ENCODE measurements at places on chromosomes 16 and 17.

DNA sequence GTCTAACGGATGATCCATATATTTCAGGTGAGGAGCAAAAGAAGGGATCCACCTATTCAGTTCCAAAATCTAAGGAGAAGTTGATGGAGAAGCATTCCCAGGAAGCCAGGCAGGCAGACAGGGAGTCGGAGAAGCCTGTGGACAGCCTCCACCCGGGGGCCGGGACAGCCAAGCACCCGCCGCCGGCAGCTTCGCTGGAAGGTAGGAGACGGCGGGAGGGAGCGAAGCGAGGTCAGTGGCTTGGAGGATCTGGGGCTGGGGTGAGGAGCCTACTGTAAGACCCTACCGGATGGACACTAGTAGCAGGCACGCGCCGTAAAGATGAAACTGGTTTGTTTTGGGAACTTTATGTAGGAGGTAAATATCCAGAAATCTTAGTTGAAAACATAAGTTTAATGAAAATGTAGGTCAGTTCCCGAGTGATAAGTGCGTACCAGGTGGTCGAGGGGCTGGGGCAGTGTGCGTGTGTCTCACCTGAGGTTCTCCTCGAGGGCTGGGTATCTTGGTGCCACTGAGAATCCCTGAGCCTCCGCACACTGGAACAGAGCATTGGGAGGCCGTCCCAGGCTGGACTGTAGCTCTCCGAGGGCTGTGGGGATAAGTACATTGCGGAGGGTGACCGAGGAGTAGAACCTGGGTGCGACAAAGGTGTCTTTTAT, 714 bp downstream of the SPATA33 start:
- DNase-seq = no peak

- no peak for DNase-seq
Observed at GRCh38 chr16:85838381-85838780, 38.9 kb downstream of the COX4I1 start.

DNA sequence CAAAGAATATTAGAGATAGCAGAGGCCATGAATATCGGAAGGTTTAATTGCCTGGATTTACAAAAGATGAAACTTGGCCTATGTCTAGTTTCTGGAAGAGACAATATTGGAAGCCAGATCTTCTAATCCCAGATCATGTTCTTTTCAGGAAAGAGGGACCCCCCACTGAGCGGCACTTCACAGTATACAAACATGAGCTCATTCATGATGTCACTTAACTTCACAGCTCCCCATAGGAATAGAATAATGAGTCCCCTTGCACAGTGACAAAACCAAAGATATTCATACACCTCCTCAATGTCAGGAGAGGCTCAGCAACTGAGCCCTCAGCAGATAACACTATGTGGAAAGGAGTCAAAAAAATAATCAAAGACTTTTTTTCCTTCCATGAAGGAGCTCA, 147.5 kb downstream of the CDH11 start:
- no peak for DNase-seq

DNA sequence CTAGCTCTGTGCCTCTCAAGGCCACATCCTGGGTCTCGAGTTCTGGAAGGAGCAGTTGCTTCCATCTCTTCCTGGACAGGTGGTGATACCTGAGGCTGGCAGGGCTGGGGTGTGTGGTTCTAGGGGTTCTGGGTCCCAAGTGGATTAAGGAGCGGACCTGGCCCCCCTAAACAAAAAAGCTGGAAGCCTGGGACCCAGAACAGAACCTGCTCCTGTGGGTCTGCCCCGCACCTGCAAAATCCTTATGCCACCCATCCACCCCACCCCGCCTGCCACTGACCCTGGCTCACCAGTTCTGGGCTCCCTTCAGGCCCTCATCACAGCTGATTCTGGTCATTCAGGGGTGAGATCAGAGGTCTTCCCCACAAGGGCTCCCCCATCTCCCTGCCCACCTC, 44.8 kb downstream of the ADCY7 start:
- DNase-seq = no peak

DNA sequence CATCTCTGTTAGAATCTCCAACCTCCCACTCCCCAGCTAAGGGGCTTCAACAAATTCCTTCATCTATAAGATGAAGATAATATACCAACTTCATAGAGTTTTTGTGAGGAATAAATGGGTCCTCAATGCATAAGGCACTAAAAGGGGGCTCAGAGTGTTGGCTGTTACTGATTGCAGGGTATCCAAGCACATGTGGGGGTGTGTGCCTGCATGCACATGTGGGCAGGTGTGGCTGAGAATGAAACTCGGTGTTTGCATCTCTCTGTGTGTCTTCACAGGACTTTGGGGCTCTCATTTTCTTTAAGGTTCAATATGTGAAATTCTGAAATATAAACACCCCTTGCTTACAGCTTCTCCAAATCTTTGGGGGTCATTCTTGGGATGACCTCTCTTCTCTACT, 4.1 kb upstream of the PPP1R9B start:
- DNase-seq = no peak

GRCh38 chr17:61382796-61383688, 16.6 kb upstream of the TBX2 start:
- DNase-seq = no peak

DNA sequence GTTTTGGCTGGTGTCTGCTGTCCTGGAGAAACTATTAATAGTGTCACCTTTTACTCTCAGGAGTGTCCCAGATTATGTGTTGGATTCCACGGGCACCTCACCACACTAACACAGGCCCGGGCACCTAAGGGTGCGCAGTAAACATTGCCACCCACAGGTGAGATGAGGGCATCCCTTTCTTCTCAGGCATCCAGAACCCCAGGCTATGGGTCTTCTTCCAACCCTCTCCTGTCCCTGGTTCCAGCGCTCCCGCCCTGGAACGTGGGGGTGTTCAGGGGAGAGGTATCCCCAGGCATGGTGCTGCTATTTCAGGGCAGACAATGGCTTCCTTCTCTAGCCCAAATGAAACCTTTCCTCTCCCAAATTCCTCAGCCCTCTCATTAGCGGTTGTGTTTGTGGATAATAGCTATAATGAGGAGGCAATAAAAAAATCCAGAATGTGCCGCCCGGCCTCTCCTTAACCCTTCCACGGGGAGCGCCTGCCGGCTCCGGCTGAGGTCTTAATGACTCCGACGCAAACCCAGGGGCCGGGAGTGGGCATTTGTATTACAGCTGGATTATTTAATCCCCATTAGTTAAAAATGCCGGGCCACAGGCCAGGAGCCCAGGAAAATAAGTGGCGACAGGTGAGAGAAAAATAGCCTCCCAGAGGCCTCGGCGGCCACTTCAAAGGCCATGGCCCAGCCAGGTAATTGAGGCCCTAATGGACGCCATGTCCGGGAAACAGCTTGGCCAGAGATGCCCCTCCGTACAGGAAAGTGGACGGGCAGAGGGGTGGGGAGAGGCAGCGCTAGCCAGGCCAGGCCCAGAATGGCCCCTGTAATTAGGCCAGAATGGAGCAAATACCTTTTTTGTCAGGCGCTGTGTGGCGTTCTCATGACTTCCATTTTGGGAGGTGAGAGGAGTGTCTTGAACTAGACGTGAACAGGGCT, 102.8 kb downstream of the IRX5 start:
- DNase-seq = no peak

DNA sequence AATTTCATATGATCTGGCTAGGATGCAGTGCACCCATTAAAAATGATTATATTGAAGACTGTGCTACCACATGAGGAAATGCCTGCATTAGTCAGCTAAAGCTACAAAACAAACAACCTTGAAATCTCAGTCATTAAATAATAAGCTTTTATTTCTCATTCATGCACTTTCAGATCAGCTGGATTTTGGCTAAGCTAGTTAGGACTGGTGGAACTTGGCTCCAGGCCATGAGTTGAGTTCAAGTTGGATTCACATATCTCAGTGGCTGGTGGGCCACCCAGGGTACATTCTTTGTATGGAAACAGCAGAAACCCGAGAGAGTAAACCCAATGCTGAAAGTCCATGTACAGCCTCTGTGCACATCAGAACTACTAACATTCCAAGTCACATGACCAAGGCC, 6.4 kb upstream of the SLFN12L start:
- DNase-seq = no peak

GRCh38 chr17:80753685-80754345, 209.2 kb downstream of the RPTOR start:
- no peak for DNase-seq

GRCh38 chr17:1626333-1626732, 2.3 kb downstream of the SLC43A2 start:
- DNase-seq = no peak

- no peak for DNase-seq
Observed at GRCh38 chr17:15263206-15263579, 1.9 kb downstream of the PMP22 start.

DNA sequence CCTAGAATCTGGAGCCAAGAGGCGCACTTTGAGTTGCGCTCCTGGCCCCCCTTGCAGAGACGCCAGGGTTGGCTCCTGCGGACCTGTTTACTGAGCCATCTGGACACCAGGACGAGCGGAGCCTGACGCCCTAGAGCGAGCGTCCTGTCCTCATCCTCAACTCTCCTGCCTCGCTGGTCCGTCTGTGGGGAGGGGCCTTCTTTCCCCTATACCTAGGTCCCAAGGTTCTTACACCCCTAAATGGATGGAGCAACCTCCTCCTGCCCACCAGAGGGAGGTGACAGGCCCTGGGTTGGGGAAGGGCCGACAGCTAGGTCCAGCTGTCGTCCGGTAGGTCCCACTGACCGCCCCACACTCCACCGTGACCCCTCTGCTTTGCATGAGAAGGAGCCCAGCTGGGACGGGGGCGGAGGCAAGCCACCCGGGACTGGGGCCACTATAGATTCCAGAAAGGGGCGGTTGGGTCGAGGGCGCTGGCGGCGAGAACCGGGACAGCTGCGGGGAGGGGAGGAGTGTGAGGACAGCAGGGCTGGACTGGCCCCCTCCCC, 3.1 kb upstream of the LHX1 start:
- no peak for DNase-seq

- DNase-seq = no peak
Observed at GRCh38 chr17:37026531-37026869, 77.7 kb downstream of the AATF start.

DNA sequence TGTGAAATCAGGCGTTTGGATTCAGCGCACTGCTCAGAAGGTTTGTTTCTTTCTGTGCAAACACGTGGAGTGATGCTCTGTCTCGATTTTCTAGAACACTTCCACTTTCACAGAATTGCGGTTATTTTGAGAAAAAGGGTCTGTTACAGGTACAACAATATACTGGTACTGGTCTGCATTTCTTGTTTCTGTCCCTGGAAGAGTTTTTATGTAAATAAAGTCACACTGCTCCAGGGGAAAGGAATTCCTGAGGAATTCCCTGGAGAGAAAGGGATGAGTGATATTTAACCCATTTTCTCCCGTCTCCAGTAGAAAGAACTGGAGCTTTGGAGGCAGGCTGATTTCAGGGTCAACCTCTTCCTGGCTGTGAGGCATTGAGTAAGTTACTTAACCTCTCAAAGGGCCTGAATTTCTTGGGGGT, 16.2 kb upstream of the RMI2 start:
- DNase-seq = no peak

GRCh38 chr16:52929478-52930400, 123.0 kb downstream of the CHD9NB start:
- DNase-seq = no peak

DNA sequence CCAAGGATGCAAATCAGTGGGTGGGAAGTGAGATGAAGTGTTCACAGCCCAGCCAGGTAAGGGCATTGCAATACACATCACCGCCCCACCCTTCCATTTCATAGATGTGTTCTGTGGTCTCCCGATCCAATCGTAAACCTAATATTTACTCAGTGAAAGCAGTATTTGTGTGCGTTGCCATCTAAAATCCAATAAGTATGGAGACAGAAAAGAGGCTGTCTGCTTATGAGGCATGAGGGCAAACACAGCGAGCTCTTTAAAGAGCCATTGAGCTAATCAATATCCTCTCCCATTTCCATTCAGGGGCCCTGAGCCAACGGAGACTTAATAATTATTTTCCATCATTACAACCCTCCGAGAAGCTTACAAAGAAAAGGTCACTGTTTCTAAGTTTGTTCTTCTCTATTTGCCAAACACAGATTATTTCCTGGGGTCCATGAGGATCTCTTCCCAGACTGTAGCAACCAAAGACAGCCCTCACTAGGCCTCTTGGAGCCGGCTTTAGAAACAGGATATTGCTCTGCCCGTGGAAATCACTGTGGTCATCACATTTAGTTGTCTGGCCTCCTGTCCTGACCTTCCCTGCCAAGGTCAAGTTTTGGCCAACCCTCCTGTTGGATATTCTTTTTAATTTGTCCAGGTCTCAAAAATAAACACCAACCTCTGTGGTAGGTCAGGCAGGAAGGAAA, 120.1 kb downstream of the SLC39A11 start:
- no peak for DNase-seq

DNA sequence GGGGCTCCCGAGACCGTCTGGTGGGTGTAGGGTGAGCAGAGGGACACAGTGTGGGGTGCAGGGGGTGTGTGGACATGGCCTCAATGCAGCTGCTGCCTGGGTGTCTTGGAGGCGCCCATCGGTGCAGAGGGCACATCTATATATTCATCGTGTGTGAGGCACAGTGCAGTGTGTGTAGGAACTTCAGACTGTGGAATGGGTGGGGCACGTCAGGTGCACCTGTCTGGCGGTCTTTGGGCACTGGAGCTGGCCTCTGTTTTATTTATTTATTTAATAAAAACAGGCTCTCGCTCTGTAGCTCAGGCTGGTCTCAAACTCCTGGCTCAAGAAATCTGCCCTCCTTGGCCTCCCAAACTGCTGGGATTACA, 16.8 kb downstream of the LASP1 start:
- DNase-seq = no peak

GRCh38 chr17:64392300-64392699, 1.6 kb upstream of the PECAM1 start:
- no peak for DNase-seq

- DNase-seq = no peak
Observed at GRCh38 chr17:8611137-8611536, 19.4 kb downstream of the MYH10 start.

DNA sequence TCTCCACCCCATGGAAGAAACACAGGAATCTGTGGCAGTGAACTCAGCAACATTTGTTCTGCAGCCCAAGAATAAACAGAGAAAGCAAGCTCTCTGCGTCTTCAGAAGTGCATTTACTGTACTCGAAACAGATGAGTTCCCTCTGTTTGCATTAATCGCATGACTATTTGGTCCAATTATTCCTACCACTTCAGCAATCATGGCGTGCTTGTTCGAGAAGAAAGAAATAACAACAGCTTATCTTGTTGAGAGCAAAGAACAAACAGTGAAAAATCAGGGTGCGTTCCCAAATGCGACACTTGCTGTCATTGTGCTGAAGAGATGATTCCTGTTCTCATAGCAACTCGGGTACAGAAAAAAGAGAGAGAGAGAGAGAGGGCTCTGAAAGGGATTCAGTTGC, 445.3 kb upstream of the MAF start:
- DNase-seq = no peak

GRCh38 chr17:69093279-69093789, 32.6 kb upstream of the ABCA9 start:
- DNase-seq = no peak

Data from activated CD4-positive, alpha-beta T cell treated with anti-CD3 and anti-CD28 coated beads, Interleukin-2, amount 50 U/mL, for 4 hours (primary cell).